ACHN (cell line): ENCODE measurements at places on chromosomes 2 and 18.

- DNase-seq, result no peak
These were observed 8.8 kb upstream of the AQP4 start for GRCh38 chr18:26874283-26874682.

GRCh38 chr2:37215250-37215649 lies 16.1 kb downstream of the CEBPZ start:
- DNase-seq, result no peak

- no peak for DNase-seq
These were observed 257.3 kb upstream of the HNMT start for GRCh38 chr2:137706786-137707613.

DNA sequence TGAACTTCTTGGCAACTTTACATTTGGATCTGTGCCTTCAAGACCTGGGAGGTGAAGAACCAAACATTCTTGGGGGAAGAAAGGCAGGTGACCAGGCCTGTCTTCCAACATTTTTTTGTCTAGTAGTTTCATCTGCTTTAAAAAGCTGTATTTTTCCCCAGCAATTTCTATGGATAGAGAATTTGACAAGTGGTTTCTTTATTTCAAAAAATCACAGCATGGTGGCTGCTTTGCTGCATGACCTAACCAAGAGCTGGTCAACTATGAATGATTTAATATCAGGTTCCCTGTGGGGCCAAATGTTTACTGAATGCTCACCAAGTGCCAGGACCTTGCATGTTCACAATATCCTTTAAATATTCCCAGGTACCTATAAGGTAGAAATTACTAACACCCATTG lies 19.1 kb downstream of the LRP2 start:
- DNase-seq, result no peak

DNA sequence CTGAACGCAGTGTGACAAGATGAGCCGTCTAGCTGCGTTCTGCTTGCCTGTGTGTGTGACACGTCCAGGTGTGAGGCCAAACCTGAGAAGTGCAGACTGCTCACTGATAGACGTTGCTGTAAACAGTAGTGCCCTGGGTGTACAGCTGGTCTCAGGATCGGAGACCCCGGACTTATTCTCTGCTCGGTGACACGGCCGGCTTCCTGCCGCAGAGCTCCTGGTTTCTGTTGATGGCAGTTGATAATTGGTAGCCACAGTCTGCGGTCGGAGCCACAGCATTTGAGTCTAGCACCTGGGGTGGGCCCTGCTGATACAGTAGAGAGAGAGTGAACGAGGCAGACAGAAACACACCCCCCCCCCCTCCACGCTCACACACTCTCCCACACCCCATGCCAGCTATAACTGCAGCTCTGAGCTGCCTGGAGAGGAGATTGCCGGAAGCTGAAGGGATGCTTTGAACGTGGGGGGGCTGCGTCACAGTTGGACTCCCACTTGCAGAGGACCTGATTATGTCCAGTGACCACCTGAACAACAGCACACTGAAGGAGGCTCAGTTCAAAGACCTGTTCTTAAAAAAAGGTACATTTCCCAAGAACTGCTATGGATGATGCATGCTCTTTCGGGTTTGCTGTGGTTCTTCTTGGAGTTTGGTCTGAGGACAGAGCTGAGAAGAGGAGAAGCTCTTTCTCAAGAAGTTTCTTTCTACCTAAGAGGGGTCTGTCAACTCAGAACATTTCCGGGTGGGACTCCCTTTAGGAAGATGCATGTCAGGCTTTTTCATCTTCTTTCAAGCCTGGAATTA lies 114.0 kb downstream of the FAM210A start:
- no peak for DNase-seq

- DNase-seq, result peak; percentile 46
These were observed 1029.1 kb upstream of the KLHL29 start for GRCh38 chr2:22355816-22356433.

DNA sequence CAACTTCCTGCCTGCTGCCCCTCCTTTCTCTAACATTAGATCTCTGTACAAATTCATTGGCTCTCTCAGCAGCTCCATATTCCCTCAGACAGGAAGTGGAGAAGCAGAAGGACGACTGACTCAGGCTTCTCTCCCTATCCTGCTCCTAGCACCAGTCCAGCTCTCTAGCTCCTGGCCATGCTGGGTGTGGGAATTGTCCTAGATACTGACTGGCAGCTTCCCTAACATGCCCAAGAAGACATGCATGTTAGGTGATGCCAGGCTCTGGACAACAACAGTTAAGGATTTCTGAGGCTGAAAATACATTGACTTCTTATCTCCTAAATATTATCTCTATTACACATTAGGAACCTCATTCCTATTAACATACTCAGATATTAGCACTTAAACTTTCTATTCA lies 292.9 kb downstream of the IKZF2 start:
- no peak for DNase-seq

GRCh38 chr2:8527031-8527430 lies 154.8 kb upstream of the ID2 start:
- DNase-seq, result no peak

DNA sequence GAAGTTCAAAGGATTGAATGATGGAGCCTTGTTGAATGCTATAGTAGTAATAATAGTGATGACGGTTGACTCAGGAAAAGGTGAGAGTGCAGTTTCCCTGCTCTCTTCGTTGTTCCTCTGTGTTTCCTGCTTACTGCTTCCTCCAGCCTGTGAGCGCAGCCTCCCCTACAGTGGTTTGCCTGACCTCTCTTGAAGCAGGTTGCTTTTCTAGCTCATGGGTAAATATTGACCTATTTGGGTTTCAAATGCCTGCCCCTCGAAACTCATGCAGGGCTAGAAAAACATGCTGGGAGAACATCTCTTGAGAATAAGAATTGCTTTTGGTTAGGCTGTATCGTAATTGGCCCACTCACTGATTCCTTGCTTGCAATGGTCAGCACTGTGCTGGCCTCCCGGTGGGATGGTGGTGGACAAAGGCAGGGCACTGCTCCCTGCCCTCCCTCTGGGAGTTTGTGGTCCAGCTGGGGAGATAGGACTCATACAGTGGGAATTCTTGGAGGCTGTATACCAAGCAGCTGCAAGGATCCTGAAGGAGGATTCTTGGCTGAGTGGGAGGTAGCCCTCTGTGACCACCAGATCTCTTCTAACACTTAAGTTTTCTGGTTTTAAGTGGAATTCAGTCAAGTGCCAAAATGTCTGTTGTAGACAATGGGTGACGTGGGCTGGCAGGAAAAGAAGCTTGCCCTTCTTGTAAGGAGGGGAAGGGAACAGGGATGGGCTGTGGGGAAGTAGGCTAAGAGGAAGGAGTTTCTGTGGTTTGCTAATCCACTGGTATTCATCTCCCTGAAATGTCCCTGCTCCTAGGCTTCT lies 5.4 kb upstream of the RNF181 start:
- peak; percentile 34 for DNase-seq

- DNase-seq, result no peak
These were observed 332.5 kb downstream of the PID1 start for GRCh38 chr2:228938629-228939028.

DNA sequence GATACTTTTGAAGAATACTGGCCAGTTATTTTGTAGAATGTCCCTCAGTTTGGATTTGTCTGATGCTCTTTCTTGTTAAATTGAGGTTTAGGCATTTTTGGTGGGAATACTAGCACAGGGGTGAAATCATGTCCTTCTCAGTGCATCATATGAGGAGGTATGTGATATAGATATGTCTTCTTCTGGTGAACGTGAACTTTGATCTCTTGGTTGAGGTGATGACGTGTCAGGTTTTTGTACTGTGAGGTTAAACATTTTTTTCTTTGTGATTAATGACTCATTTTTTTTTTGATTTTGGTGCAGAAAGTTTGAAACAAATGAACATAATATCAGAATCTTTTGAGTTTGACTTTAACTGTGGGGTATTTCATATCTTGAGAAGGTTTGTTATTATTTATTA lies 11.0 kb downstream of the ZNF407 start:
- DNase-seq, result no peak

GRCh38 chr2:31660812-31661335 lies 80.1 kb upstream of the SRD5A2 start:
- DNase-seq, result no peak

DNA sequence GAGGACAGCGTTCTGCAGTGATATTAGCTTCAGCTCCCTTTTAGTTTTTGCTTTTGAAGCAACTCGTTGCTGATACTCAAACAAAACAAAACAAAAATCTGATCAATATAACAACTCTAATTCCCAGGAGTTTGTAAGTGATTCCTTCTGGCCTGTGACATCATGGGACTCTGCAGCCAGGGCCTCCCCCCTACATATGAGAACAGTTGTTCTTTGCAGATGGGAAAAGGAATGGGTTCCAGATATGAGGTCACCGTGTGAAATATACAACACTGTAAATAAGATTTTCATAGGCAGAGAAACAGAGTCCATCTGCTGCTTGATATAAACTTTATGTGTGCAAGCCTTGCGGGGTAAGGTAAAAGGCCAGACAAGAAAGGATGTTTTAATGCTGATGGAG lies 56.7 kb downstream of the DIS3L2 start:
- no peak for DNase-seq

GRCh38 chr2:204265681-204266181 lies 279.5 kb upstream of the PARD3B start:
- DNase-seq, result no peak

DNA sequence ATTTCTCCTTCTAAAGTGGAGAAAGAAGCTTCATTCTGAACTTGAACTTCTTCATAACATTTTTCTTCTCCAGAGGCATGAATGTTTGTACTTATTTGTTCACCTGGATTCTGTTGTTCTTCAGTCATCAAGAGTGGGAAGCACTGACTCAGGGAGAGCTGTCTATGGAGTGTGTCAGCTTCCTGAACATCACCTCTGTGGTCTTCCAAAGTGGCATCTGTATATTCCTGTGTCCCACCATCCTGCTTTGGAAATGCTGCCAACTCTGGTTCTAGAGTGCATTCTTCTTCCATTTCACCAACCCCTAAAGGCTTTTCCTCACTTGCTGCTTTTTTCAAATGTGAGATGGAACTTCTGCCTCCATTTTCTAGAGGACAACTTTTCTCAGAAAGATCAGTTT lies 59.5 kb downstream of the TTN start:
- DNase-seq, result no peak

GRCh38 chr2:223057569-223057968 lies 5.6 kb downstream of the KCNE4 start:
- DNase-seq, result no peak
